ENCODE measurements at places on chromosomes 12 and 14.

- DNase-seq, result no peak
These were observed 317.0 kb upstream of the TMTC1 start for GRCh38 chr12:30100741-30101140.

DNA sequence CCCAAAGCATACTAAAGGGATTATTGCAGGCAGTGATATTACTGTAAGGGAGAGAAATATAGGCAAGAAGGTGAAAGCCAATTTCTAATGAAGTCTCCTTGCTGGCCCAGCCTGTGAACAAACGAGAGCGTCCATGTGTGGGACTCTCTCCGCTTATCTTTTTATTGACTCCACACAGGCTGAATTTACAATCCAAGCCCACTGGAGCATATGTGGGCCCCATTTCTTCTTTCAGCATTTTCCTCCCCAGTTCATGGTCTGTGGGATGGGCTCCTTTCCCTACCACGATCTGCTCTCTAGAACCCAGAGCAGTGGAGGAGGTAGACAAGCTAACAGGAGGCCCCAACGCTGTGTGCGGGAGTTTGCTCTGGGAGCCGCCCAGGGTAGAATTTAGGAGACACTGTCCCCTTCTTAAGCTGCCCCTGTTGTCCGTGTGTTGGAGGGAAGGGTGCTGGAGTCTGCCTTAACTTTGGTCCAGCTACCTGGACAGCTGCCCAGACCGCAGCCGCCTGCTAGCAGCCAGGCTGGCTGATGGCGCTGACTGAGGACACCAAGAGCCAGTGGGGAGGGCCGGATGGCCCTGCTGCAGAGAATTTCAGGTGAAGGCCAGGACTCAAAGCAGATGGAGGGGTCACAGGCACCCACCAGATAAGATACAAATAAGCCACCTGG is 3.2 kb upstream of the HOXC11 start:
- DNase-seq, result no peak

DNA sequence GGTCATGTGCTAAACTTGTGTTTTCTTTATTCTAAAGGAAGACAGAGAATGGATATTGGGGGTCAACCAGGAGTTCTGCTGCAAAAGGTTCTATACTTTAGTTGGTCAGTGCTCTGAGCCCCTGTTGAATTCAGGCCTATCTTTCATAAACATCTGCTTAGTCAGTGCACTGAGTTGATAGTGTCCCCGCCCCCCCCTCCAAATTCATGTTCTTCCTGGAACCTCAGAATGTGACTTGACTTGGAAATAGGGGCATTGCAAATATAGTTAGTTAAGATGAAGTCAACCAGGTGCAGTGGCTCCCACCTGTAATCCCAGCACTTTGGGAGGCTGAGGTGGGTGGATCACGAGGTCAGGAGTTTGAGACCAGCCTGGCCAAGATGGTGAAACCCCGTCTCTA is 23.3 kb downstream of the CHST11 start:
- DNase-seq, result no peak

- DNase-seq, result no peak
These were observed 967.9 kb upstream of the SEL1L start for GRCh38 chr14:82501554-82501953.

DNA sequence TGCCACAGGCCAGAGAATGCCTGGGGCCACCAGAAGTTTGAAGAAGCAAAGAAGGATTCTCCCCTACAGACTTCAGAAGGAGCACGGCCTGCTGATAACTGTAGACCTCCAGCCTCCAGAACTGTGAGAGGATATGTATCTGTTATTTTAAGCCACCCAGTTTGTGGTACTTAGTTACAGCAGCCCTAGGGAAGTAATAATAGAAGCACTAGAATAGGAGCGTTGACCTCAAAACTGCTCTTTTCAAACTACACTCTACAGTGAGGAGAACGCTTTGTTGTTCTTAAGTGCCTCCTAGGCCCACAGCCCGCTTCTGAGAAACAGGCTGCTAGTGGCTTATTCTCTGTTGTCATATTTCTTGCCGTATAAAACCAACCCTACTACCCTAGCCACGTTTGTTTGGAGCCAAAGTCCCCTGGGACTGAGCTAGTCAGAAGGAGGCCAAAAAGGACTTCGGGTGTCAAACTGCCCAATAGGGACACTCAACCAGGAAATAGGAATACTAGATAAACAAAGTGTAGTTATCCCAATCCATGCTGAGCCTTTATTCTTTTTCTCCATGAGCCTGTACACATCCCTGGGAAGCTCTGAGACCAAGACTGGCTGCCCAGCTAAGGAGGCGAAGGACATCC is 38.5 kb upstream of the FRS2 start:
- no peak for DNase-seq

- DNase-seq, result no peak
These were observed 69.0 kb downstream of the PPM1H start for GRCh38 chr12:62865937-62866336.

GRCh38 chr12:106274575-106275121 is 26.8 kb upstream of the CKAP4 start:
- no peak for DNase-seq

- DNase-seq, result no peak
These were observed 673 bp upstream of the TTC9 start for GRCh38 chr14:70640938-70641547.

DNA sequence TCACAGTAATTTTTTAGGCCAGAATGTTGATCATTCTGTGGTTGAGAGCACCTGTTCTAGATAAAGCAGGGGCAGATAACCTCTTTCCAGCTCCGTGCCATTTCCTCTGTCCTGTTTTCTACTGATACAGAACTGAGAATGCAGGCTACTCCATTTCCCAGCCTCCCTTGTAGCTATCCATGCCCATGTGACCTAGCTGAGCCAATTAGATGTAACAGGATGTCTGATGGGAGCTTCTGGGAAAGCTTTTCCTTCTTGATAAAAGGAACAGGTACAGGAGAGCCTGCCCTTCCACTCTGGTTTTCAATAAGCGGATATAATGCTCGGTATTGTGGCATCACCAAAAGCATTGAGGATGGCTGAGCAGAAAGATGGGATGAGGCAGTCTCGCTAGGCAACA is 54.2 kb downstream of the LRRC74A start:
- no peak for DNase-seq

- DNase-seq, result no peak
These were observed 62.8 kb downstream of the TSHR start for GRCh38 chr14:81018251-81018650.

- DNase-seq, result no peak
These were observed 34.5 kb upstream of the FRS2 start for GRCh38 chr12:69435644-69436043.

DNA sequence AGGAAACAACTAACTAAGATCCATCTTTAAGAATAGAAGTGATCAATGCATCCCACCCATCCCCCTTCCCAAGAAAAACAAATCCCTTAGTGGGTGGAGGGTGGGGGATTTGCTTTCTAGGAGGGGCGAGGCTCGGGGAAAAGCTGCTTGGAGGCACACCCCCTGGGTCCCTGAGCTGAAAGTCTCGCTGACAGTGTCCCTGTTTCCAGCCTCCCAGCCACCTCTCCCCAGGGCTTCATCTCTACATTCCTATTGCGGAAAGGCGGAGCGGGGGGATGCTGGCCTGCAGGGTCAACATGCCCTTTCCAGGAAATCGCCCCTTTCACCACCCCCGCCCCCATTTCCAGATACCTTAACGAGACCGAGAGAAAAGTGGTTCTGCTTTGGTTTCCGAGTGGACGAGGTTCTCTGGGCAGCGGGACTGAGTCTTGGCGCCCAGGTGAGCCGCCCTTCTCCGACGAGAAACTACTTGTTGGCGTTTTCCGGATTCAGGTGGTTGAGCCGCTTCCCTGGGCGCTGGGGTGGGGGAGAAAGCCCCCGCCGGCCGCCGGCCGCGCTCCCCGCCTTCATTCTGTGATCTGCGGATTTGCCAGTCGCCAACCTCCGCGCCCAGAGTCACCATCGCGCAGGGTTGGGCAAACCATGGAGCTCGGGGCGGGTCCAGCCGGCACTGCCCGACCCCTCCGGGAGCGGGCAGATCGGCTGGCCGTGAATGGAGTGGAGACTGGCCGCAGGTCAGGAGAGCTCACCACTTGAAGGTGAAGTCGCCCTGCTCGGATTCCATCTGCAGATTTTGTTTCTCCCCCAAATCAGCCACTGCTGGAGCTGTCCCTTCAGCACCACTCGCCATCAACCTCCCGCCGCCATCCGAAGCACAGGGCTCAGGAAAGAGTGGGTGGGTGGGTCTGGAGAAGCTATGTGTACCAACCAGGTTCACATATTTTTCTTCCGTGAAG is 505 bp downstream of the KCNC2 start:
- DNase-seq, result no peak

DNA sequence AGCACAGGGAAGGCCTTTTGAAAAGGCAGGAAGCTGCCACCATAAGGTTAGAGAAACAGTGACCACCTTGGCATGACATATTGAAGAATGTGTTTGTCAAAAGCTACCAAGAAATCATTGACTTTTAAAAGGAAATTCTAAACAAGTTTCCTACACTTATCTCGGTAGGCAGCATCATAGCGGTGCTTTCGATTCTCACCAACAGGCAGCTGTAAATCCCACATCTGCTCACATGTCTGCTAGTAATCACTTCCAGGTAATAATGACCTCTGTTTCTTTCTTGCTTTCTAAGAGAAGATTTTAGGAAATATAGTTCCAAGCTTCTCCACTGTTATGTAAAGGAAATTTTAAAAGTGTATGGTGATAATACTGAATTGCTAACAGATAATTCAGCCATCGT is 821.1 kb upstream of the FOXG1 start:
- no peak for DNase-seq

GRCh38 chr14:34369648-34370030 is 92.4 kb downstream of the SPTSSA start:
- no peak for DNase-seq

- DNase-seq, result no peak
These were observed 56.6 kb upstream of the SCN8A start for GRCh38 chr12:51534216-51535074.

DNA sequence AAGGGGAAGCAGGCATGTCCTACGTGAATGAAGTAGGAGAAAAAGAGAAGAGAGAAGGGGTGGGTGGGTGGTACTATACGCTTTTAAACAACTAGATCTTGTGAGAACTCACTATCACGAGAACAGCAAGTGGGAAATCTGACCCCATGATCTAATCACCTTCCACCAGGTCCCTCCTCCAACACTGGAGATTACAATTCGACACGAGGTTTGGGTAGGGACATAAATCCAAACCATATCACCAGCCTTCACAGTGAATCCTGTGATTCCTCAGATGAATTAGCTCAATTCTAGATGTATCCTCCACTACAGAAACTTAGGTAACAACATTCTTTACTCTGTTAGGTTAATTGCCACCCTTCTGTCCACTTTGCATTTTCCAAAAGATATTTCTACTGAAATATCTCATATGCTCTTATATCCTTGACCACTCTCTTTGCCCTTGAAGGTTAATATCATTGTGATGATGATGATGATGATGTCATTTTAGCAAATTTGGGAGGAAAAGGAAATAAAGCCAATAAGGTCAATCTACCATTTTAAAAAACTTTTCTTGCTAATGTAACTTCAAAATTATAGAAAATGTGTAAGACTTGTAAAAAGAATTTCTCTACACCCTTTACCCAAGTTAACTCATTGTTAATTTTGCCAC is 23.2 kb upstream of the CCNT1 start:
- DNase-seq, result no peak

GRCh38 chr12:106866426-106867080 is 89.2 kb upstream of the TMEM263 start:
- DNase-seq, result no peak

GRCh38 chr14:31949709-31950108 is 127.4 kb upstream of the ARHGAP5 start:
- no peak for DNase-seq

DNA sequence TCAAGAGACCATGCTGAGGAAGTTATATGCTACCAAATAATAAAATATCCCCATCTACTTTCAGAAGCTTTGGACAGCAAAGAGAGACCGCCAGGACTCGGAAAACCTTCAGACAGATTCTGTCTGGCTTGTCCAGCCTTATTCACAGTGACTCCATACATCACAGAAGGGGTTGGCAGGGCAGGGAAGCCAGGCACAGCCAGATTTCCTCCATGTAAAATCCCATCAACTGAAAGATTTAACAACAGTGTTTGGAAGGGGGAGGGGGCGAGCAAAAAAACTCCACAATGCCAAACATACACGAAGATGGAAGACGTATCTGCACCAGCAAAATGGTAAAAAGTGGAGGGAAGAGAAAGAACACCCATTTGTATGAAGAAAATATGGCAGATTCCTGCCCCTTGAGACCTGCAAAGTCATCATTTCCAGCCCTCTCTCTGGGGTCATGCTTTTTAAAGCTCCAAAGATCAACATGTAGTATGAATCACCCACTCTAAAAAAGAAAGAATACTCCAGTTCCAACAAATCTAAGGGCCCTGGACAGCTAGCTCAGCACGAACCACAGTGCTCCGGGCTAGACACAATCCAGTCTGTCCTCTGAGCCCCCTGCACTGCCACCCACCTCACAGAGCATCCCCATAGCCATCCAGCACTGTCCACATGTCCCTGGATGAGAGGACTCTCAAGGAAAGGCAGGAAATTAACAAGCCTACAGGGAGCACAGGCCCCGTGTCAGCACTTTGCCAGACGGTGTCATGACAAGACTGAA is 116.4 kb downstream of the DICER1 start:
- no peak for DNase-seq

DNA sequence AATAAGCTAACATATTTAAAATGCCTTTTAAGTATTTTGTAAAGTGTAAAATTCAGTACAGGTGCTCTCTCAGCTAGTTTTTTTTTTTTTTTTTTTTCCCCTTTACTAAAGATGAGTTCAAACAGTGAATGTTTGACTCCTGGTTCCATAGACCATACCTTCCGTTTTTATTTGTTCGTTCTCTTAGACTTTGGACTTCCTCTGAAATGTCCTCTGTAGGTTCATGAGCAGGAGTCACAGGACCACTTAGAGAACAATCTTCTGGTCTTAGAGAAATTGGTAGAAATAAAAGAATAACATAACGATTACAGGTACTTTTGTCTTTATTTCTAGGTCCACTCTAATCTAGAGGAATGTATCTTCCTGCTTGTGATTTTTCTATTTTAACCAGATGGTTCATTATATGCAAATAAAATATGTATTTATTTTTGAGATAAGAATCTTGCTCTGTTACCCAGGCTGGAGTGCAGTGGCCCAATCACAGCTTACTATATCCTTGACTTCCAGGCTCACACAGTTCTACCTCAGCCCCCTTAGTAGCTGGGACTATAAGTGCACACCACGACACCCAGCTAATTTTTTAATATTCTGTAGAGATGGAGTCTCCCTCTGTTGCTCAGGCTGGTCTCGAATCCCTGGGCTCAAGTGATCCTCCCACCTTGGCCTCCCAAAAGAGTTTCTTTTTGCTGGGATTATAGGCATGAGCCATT is 25.8 kb downstream of the STYX start:
- no peak for DNase-seq

GRCh38 chr14:43003845-43004244 is 1397.2 kb downstream of the LRFN5 start:
- DNase-seq, result no peak

- DNase-seq, result no peak
These were observed 14.8 kb downstream of the SGPP1 start for GRCh38 chr14:63713058-63713457.

GRCh38 chr14:74062809-74063150 is 21.5 kb downstream of the ALDH6A1 start:
- no peak for DNase-seq

- no peak for DNase-seq
These were observed 151.9 kb downstream of the SSPN start for GRCh38 chr12:26347300-26347699.
